Fibroblast of skin of scalp (primary cell): ENCODE measurements at places on chromosomes 7 and 10.
A peak's percentile ranks its signal among the peaks of the same experiment; 100 is the strongest.

GRCh38 chr10:70337201-70337651 lies 45.2 kb downstream of the LRRC20 start:
- peak; percentile 58 for DNase-seq

DNA sequence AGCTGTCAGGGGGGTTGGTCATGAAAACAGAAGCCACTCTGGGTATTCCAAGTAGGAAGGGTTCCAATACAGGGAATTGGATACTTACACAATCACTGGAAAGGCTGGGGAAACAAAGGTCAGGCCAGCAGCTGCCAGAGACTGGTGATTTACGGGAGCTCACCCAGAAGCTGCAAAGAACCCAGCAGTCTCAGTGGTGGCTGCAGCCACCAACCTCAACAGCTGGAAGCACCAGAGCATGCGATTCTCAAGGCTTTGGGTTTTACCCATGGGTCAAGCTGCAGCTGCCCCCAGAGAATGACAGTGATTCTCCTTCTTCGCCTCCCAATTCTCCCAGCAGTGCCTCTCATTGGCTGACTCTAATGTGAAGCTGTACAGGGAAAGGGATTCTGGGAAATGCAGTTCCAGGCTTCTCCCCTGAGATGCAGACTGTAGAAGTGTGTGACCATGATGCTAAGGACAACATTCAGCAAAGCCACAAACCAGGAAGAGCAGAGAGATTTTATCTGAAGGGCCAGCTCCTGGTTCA lies 107.2 kb upstream of the TCF7L2 start:
- peak; percentile 6 for DNase-seq

GRCh38 chr7:75789361-75789924 lies 17.4 kb upstream of the CCL26 start:
- DNase-seq = no peak

DNA sequence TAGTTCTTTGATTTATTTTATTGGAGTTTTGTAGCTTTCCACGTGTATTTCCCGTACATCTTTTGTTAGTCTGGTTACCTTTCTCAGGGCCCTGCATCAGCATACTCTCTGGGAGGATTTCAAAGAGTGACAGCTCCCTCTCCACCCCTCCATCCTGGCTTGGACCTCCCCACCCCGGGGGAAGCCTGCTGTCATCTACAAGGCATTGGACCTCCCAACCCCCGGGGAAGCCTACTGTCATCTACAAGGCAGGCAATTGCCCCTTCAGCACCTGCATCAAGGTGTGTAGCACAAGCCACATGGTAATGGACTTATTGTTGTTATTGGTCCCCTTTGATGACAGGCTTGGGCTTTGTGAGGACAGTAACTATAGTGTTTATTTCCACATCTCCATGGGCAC lies 390.1 kb downstream of the TCERG1L start:
- DNase-seq = no peak

GRCh38 chr7:52944921-52945320 lies 90.5 kb upstream of the POM121L12 start:
- no peak for DNase-seq

GRCh38 chr7:155486783-155487508 lies 29.0 kb downstream of the EN2 start:
- DNase-seq = no peak

- no peak for DNase-seq
These were observed 1.5 kb downstream of the CRPPA start for GRCh38 chr7:16419859-16420258.

DNA sequence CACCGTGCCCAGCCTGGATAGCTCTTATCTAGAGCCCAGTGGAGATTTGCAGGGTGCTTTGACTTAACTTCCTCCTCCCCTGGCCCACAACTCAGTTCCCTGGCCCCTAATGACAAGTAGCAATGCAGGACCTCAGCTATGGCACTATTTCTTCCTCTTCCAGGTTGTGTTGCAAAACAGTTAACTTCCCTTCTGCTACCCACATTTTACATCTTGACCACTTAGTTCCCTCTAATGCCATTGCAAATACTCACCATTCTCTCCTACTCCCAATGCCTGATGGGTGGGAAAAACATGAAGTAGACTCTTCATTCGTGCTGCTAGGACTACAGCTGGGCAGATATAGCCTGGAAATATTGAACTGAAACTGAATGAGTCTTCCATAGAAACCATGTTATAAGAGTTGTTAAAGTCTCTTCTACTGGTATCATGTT lies 39.1 kb upstream of the FGL2 start:
- no peak for DNase-seq

DNA sequence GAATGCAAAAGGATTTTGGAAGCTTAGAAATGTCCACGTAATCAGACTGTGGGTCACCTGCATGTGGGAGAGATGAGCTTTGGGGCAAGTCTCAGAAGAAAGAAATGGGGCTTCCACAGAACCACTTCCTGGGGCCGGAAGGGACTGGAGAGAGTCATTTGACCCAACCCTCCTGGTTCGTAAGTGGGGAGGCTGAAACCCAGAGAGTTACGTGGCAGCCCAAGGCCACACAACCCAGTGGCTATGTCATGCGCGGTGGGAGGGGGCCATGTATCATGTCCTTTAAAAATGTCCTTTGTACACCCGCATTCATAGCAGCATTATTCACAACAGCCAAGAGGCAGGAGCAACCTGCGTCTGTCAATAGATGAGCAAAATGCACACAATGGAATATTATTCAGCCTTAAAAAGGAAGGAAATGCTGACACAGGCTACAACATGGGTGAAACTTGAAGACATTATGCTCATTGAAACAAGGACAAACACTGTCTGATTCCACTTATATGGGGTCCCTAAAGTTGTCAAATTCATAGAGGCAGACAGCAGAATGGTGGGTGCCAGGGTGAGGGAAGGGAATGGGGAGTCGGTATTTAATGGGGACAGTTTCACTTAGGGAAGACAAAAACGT lies 15.1 kb downstream of the CAMK2B start:
- DNase-seq = no peak

GRCh38 chr7:28674359-28674782 lies 262.1 kb downstream of the CREB5 start:
- no peak for DNase-seq

GRCh38 chr7:1663857-1664651 lies 6.0 kb upstream of the ELFN1 start:
- no peak for DNase-seq

DNA sequence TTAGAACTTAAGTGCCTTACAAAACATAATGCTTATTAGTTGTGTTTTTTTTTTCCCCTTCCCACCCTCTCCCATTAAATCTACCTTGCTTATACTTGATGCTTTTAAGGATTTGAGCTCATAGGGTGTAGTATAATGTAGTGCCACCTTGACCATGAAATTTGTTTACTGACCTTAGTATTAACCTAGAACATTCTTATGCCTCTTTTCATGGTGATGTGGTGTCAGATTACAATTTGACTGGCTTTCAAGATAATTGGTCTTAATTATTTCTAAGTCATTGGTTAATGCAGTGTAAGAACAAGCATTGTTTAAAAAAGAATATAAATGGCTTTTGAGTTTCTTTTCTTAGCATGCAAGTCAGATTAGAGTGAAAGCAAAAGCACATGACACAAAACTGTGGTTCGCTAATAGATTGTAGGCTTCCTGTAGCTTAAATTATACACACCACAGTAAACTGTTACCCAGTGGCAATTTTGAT lies 61.8 kb downstream of the ADD3 start:
- DNase-seq = no peak

- no peak for DNase-seq
These were observed 76.0 kb upstream of the DNAAF5 start for GRCh38 chr7:650339-651031.

GRCh38 chr7:43309706-43310022 lies 197.2 kb downstream of the HECW1 start:
- DNase-seq = no peak

GRCh38 chr7:148095066-148095465 lies 495.5 kb upstream of the C7orf33 start:
- DNase-seq = no peak

DNA sequence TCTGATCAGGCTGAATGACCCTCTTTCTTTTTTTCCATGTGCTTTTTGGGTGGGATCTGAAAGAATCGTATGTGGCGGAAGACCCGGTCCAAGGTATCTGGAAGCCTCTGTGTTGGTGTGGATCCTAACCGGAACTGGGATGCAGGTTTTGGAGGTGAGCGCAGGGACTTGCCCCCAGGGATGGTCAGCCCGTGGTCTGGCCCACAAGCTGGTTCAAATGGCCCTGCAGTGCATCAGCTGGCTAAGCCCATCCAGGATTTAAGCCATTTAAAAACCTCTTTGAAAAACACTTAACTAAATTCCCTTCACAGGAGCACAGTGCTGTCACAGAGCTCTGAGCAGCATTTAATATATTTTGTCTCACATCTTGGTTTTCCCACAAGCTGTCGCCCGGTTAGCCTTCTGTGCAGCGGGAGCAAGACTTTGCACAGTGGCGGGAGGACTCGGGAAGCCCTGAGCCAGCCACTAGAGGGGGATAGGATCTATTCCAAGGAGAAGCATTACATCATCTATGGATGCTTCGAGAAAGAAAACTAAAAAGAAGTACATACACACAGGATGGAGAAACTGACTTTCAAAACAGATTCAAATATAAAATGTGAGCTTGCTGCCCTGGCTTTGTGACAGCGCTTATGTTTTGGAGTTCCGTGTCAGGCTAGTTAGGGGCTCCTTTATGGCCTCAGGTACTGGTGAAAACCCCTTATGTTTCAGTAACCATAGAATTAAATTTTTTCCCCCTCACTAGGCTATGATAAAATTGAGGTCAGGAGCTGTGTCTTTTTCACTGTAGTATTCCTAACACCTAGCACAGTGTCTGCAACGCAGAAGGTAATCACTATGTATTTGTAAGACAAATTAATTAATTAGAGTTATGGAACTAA lies 11.3 kb downstream of the CPA2 start:
- DNase-seq = peak; percentile 83

DNA sequence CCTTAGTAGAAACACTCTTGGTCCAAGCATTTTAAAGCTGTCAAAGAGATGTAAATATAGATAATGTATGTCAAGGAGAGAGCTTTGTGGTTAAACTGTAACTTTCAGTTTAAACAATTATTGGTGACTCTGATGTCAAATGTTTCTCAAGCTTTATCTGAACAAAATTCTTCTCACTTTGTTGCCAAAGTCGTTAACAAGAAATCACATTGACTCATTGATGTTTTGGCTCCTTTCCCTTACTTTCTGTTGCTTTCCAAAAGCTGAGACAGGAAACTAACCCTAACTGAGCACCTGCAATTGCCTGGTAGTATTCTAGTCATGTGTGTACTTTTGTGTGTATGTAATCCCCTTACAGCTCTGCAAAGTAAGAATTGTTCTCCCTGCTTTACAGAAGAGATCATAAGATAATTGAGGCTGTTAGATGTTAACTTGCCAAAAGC lies 108.5 kb downstream of the CFTR start:
- DNase-seq = no peak
